Adrenal gland (tissue), 19 donors: ENCODE measurements at places on chromosomes 5 and 9. TPM values are rescaled to one million over a fixed set of nuclear protein-coding genes. Genes with fewer than 3 reads are reported as not detected.

Gene PTGR1
- 121 TPM for polyA plus RNA-seq

Gene GRIA1
- 1.1 TPM for polyA plus RNA-seq

Gene TLR4
- polyA plus RNA-seq = 7.3 TPM

Gene ORM2
- polyA plus RNA-seq = 0.88 TPM

Gene SLC6A19
- not detected for polyA plus RNA-seq

Gene ACSL6
- polyA plus RNA-seq = 6.4 TPM

GRCh38 chr9:119215651-119216050 lies 153.6 kb downstream of the BRINP1 start:
- H3K4me1 ChIP-seq = no peaks in the 10 kb centered on the region
- no peak overlapping the region for H3K4me3 ChIP-seq
- no peaks in the 10 kb centered on the region for H3K36me3 ChIP-seq
- DNase-seq = no peak
- no peak overlapping the region for H3K27ac ChIP-seq

DNA sequence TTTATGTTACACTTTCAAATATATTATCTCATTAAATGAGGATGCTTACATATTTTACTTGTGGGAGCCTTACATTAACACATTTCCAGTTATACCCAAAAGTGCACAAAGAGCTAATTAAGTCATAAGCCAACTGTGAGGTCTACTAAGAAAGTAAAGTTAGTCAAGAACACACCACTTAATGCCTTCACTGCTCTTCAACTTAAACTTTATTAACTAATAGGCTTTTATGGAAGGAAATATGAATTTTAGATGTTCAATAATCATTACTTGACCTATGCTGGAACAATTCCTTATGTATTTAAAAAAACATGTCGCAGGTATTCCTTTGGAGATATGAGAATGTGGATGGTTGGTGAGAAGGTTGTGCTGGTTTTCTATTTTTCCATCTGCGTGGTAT lies 3.4 kb downstream of the ST8SIA4 start:
- DNase-seq = no peak
- no peaks in the 10 kb centered on the region for H3K4me1 ChIP-seq
- H3K27ac ChIP-seq = no peak overlapping the region

DNA sequence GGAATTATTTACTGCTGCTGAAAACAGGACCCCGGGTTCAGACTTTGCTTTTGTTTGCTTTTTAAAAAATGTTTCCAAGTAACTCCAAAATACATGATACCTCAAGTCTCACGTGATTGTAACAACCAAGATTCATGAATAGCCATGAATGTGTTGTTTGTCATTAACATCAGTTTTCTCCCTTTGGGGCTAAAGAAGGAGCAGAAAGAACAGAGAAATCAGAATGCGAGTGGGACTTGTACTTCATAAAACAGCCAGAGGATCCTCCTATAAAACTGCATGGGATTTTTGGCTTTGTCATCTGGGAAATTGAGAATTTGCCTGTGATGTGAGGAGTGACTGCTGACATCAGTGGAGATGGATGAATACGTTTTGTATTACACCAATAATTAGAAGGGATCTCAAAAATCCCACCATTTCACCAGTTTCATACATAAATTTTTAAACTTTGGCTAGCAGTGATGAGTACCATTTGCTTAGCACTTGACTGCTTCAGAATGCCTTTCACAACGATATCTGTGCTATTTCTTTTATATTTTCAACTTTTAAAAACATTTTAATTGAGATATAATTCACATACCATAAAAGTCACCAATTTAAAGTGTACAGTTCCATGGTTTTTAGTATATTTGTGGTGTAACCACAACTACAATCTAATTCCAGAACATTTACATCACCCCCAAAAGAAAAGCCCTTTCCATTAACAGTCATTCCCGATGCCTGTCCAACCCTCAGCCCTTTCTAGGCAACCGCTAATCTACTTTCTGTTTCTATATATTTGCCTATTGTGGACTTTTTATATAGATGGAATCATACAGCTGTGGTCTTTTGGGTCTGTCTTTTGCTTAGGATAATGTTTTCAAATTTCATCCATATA lies 126.9 kb upstream of the ANKRD55 start:
- H3K4me1 ChIP-seq = peaks cover 3% of the 10 kb centered on the region
- no peak overlapping the region for H3K27ac ChIP-seq
- no peaks in the 10 kb centered on the region for H3K27me3 ChIP-seq
- DNase-seq = no peak
- H3K36me3 ChIP-seq = no peaks in the 10 kb centered on the region

- no peaks in the 10 kb centered on the region for H3K27me3 ChIP-seq
- no peaks in the 10 kb centered on the region for H3K4me1 ChIP-seq
- no peak overlapping the region for H3K4me3 ChIP-seq
- DNase-seq = no peak
- peak overlapping the region; percentile 87 for H3K27ac ChIP-seq
- no peaks in the 10 kb centered on the region for H3K36me3 ChIP-seq
Measured at GRCh38 chr9:22009506-22009867, 382 bp upstream of the CDKN2B start.

DNA sequence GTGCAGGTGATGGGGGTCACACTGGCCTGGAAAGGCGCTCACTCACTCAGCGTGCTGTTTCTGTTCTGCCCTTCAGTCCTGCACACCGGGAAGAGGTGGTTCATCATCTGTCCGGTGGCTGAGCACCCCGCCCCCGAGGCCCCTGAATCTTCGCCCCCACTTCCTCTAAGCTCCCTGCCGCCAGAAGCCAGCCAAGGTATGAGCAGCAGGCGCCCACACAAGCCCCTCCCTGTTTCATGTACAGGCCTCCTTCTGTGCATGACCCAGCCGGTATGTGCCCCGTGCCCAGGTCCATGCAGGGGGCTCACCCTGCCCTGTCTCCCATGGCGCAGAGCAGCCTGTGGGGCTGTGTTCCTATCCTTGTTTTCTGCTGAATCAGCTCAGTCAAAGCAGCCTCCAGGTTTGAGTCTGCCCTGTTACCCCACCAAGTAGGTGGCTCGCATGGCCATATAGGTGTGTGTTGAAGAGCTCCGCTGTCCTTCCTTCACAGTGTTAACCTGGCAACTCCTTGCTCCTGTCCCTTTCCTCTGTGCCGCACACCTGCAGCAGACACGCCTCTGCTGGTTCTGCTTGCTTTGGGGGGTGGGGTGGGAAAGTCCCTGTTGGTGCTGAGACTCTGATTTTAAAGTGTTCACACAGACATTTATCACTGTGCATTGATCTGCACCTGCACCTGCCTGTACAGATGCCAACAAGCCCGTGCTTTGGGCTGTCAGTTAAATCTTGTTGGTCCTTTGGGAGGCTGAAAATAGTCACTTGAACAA lies 84.8 kb downstream of the WNK2 start:
- H3K4me3 ChIP-seq = no peak overlapping the region
- no peak overlapping the region for H3K27ac ChIP-seq
- no peaks in the 10 kb centered on the region for H3K27me3 ChIP-seq
- DNase-seq = no peak
- no peaks in the 10 kb centered on the region for H3K4me1 ChIP-seq

DNA sequence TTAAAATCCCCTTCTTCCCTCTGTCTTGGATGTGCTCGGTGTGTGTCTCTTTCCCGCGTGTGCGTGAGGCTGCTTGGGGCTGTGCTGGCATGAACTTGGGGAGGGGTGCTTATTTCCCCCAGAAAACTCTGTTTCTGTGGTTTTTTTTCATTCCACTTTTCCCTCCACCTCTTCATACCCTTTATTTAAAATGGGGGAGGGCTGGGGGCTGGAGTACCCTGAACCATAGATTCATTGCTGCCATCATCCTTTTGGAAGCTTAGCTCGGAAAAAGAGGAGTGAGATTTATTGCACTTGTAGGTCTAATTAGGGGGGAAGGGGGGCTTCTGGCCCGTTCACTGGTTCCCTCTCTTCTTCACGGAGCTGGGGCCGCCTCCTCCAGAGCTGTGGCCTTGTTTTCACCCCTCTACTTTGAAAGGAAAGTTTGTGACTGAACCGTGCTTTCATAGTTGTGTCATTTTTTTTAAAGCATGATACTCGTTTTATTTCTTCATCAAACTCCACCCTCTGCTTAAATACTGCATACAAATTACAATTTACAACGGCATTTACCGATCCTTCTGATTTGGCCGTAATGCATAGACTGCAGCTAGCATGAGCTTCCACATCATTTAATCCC lies 2.9 kb downstream of the NR2F1 start:
- no peak overlapping the region for H3K27ac ChIP-seq

- peak overlapping the region; percentile 41 for H3K27ac ChIP-seq
- H3K4me1 ChIP-seq = no peaks in the 10 kb centered on the region
- H3K36me3 ChIP-seq = no peaks in the 10 kb centered on the region
- no peak overlapping the region for H3K4me3 ChIP-seq
- H3K27me3 ChIP-seq = peaks cover 24% of the 10 kb centered on the region
- DNase-seq = no peak
Measured at GRCh38 chr9:33750839-33751339, 44.5 kb upstream of the PRSS3 start.

DNA sequence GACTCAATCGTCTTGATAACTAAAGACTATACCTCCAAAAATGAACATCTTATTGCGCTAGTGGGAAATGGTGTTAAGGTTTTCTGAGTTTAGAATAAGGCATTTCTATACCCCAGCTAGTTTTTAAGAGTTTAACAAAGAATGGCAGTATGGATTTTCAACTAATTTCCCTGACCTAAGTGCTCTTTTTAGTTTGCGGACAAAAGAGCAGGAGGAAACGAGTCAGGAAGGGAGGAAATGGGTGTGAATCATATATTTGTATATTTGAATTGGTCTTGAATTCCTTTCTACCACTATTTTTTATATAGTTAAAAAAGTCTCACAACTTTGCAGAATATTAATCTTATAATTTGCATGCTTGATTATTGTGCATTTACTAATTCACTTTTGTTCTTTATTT lies 516.3 kb upstream of the ZNF608 start:
- DNase-seq = no peak
- H3K4me1 ChIP-seq = no peaks in the 10 kb centered on the region
- H3K36me3 ChIP-seq = no peaks in the 10 kb centered on the region
- H3K4me3 ChIP-seq = no peak overlapping the region
- H3K27ac ChIP-seq = no peak overlapping the region

GRCh38 chr9:91273853-91274552 lies 87.7 kb downstream of the AUH start:
- no peaks in the 10 kb centered on the region for H3K4me1 ChIP-seq
- H3K36me3 ChIP-seq = no peaks in the 10 kb centered on the region
- no peaks in the 10 kb centered on the region for H3K27me3 ChIP-seq
- no peak overlapping the region for H3K4me3 ChIP-seq

DNA sequence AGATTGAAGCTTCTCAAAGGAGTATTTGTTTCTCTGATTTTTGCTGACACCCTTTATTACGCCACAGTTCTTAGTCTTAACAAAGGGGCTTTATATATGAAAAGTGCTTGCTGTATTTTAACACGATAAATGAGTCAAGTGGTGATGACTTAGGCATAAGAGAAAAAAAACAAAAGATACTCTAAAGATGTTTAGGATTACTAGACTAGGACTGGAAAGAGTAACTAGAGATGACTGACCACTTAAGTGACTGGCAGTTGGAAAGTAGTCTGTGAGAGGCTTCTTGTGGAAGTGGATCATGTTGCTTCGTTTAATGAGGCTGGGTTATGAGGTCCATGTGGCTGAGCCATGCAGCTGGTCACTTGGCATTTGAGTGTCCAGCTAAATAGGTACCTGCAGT lies 69.4 kb upstream of the ACTBL2 start:
- no peak for DNase-seq
- H3K27me3 ChIP-seq = no peaks in the 10 kb centered on the region
- H3K4me3 ChIP-seq = no peak overlapping the region
- H3K4me1 ChIP-seq = no peaks in the 10 kb centered on the region
- no peak overlapping the region for H3K27ac ChIP-seq
- H3K36me3 ChIP-seq = no peaks in the 10 kb centered on the region

DNA sequence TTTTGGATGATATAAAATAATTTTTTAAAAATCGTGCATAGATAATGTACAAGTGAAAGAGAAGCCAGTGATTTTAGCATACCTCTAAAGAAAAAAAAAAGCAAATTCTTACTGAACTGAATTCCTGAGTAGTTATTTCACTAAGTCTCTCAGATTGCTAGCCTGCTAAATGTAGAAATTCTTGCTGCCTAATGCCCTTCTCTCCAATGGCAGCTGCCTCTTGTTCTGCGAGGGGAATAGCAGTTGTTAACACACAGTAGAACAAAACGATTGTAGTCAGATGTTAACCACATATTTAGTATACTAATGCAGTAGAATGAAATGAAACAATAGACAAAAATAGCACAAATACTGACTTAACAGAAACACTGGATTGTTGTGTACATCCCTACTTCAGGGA lies 26.8 kb downstream of the SMAD5 start:
- no peaks in the 10 kb centered on the region for H3K4me1 ChIP-seq
- DNase-seq = no peak
- H3K27ac ChIP-seq = no peak overlapping the region
- H3K36me3 ChIP-seq = peaks cover 28% of the 10 kb centered on the region

- H3K4me1 ChIP-seq = no peaks in the 10 kb centered on the region
- H3K27ac ChIP-seq = no peak overlapping the region
- H3K4me3 ChIP-seq = peak overlapping the region; percentile 52
Measured at GRCh38 chr9:76571288-76571687, 112.3 kb downstream of the GCNT1 start.

DNA sequence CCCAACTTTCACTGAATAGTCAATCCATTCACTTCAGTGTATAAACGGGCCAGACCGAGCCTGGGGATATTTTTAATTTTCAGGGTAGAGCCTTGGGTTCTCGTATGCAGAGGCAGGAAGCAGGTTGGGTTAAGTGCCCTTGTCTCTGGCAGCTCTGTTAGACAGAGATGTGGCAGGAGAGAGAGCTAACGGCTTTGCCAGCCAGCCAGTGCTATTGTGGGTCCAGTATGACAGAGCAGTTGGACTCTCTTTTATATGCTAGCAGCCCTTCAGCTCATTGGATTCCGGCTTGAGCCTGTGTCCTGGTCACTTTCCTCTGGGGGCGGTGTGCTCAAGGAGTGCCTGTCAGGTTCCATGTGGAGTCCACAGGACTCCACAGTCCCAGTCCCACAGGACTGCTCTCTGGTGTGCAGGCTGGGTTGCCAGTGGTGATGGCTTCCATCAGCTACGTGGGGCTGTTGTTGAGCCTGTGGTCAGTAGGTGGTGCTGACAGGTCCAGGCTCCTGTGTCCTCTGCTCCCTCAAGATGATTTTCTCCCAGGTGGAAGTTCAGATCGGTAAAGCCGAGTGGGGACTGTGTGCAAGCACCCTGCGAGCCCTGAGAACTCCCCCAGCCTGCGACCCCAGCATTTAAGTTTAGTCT lies 14.3 kb downstream of the CLTA start:
- H3K36me3 ChIP-seq = no peaks in the 10 kb centered on the region
- no peak overlapping the region for H3K27ac ChIP-seq
- H3K4me1 ChIP-seq = peaks cover 26% of the 10 kb centered on the region
- H3K27me3 ChIP-seq = no peaks in the 10 kb centered on the region

DNA sequence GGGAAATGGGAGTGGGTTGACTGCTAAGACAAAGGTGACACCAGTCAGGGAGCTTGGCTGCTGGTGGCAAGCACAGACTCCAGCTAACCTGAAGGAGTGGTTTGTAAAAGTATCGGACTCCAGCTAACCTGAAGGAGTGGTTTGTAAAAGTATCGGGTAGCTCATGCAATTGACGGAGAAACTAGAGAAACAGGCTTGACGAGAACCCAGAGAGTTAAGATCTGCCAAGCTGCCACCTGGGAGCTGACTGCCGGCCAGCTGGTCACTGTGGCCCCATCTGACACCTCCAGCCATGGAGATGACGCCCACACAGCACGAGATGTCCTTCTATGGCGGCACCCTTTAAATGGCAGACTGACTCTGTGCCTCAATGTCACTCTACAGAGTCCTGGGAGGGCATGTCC lies 28.3 kb upstream of the CRB2 start:
- no peaks in the 10 kb centered on the region for H3K4me1 ChIP-seq
- no peaks in the 10 kb centered on the region for H3K27me3 ChIP-seq
- no peak for DNase-seq
- no peak overlapping the region for H3K4me3 ChIP-seq
- no peak overlapping the region for H3K27ac ChIP-seq
- no peaks in the 10 kb centered on the region for H3K36me3 ChIP-seq

- H3K36me3 ChIP-seq = no peaks in the 10 kb centered on the region
- no peak overlapping the region for H3K27ac ChIP-seq
- H3K4me3 ChIP-seq = no peak overlapping the region
- DNase-seq = no peak
- H3K4me1 ChIP-seq = no peaks in the 10 kb centered on the region
Measured at GRCh38 chr5:1325870-1326531, 18.9 kb downstream of the CLPTM1L start.
